ENCODE measurements at places on chromosomes 6 and 20.
A peak's percentile ranks its signal among the peaks of the same experiment; 100 is the strongest.

GRCh38 chr6:6596529-6597328 lies 8.2 kb downstream of the LY86 start:
- no peak for DNase-seq

GRCh38 chr6:130115036-130115435 lies 96.7 kb downstream of the L3MBTL3 start:
- no peak for DNase-seq

GRCh38 chr6:168410554-168411011 lies 30.4 kb upstream of the SMOC2 start:
- DNase-seq: no peak

DNA sequence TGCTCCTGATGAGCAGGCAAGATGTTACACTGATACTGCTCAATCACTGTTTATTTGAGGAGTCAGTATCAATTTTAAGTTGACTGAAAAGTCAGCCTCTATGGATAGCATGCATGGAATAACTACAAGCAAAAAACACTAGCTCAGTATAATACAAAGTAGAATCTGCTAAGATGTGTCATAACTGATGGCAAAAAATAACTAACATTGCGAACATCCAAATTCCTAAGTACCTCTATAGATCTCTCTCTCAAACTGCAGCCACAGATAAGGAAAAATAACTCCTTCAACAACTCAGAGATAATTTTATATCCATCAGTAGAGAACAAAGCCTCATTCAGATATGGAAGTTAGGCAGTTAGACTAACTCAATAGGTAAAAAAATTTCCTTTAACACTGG lies 16.3 kb downstream of the HDAC2 start:
- no peak for DNase-seq

GRCh38 chr6:14058735-14059134 lies 58.8 kb upstream of the CD83 start:
- DNase-seq: no peak

DNA sequence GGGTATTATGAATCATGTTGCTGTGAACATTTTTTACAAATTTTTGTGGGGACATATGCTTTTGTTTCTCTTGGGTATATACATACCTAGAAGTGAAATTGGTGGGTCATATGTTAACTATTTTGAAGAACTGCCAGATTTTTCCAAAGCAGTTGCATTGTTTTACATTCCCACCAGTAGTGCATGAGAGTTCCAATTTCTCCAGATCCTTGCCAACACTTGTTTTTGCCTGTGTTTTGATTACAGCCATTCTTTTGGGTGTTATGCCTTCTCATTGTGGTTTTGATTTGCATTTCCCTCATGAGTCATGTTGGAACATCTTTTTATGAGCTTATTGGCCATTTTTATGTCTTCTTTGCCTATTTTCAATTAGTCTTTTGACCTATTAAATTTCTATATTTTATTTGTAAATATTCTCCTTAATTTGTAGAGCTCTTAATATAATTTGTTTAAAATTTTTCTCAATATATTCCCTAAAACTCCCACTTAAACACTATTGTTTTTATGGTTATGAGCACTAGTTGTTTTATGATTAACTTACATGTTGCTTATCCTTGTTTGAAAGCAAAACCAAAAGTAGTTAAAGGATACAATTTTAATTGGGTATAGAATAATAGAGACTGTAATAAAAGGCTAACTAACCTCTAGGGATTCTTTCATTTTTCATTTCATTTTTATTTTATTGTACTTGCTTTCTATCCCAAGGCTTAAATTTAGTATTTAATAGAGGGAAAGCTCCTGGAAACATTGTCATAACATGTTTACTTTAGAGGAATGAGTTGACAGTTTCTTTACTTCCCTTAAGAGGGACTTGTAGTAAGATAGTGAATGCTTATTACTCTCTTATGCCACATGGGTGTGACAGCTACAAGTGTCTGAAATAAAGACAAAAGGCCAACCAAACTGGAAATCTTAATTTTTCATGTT lies 5.5 kb downstream of the UBR2 start:
- DNase-seq: peak; percentile 98

GRCh38 chr20:38764567-38765318 lies 16.5 kb downstream of the ACTR5 start:
- peak; percentile 31 for DNase-seq

- peak; percentile 91 for DNase-seq
Observed at GRCh38 chr6:12286373-12287110, 3.6 kb upstream of the EDN1 start.

- no peak for DNase-seq
Observed at GRCh38 chr20:45918182-45918737, 6.3 kb upstream of the PLTP start.

- DNase-seq: no peak
Observed at GRCh38 chr6:165987483-165988301, 180.0 kb downstream of the TBXT start.

GRCh38 chr20:11457488-11457887 lies 460.2 kb upstream of the BTBD3 start:
- peak; percentile 54 for DNase-seq

DNA sequence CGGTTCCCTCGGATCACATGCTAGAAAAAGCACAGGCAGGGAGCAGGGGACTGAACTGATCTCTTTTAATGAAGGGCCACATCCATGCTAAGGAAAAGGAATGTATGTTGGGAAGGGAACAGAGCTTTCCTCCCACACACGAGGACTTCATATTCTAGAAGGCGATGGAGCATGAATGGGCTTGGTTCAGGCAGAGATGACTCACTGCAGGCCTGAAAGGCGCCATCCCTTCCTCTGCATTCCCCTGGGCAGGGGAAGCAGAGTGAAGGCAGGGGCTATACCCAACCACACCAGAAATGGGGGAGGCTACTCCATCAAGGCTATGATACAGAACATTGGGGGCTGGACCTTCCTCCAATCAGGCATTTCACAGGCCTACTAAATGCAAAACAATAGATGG lies 30.6 kb downstream of the ELMO2 start:
- DNase-seq: no peak

- no peak for DNase-seq
Observed at GRCh38 chr20:29744071-29744470, 1513.4 kb upstream of the DEFB115 start.

GRCh38 chr6:138450445-138450844 lies 46.4 kb downstream of the HEBP2 start:
- no peak for DNase-seq

- DNase-seq: peak; percentile 44
Observed at GRCh38 chr20:24837781-24838450, 111.2 kb upstream of the CST7 start.

DNA sequence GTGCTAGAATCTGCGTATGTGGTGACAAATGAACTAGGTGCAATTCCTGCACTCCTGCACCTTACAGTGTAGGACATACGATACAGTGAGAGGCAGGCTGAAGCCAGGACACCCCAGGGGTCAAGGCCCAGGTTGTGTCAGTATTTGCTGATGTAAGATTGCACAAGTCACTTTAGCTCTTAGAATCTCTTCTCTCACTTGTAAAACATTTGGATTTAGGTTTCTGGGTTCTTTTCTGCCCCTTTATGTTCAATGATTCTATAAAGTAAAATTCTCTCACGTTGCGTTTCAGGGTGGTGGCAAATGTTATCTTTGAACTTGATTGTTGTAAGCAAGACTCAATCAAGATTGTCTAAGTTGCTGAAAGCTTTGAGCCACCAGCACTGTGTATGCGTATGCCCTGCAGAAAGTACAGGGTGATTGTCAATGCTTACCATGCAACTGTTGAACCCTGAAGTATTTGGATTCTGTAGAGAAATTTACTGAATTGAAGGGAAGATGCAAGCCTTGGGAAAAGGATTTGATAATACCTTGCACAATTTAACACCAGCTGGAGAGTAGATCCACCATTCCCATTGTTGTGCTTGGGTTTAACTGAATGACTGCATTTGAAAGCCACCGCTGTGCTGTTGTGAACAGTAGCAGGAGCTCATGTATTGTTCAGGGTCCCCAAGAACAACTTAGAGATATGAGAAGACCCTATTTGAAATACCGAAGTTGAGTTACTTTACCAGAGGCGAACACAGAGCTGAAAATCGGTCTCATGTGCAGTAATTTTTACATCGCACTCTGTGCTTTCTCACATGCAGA lies 106.1 kb upstream of the CITED2 start:
- no peak for DNase-seq

GRCh38 chr6:83065511-83066192 lies at the start of gene UBE3D:
TSS of gene UBE3D (minus strand) at chr6:83065841. CDS start at chr6:83065718, 123 bp downstream.
- peak; percentile 37 for DNase-seq

- DNase-seq: no peak
Observed at GRCh38 chr6:124991764-124992295, 29.6 kb downstream of the RNF217 start.

DNA sequence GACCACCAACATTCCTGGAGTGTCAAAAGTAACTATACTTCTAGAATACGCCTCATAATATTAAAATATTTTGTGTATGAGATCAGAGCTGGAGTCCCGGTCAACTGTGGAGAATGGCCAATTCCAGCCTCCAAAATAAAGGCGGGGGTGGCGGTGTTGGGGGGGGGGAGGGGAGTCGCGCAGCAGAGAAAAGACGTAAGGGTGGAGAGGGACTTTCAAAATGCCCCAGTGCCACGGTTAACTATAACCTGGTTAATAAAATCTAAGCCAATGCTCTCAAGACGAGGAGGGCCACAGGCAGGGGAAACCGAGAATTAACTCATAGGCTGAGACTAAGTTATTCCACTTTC lies 1.3 kb downstream of the NUP153 start:
- peak; percentile 57 for DNase-seq

GRCh38 chr20:1622450-1622849 lies 2.6 kb upstream of the SIRPB1 start:
- no peak for DNase-seq

DNA sequence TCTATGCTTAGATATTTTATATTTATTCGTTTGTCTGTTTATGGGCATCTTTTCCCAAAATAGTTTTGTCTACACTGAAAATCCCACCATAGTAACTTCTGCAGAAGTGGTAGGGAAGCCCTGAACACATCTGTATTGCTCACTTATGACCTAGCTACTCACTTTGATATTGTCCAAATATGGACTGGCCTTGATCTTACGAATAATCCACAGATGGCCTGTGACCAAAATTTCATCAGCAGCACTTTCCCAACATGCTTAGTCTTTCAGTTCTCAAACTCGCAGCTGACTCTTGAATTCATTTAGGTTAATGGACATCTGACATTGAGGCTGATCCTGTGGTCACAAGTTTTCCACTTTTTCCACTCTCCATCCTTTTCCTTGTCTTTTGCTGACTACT lies 80.8 kb upstream of the BEND3 start:
- no peak for DNase-seq

DNA sequence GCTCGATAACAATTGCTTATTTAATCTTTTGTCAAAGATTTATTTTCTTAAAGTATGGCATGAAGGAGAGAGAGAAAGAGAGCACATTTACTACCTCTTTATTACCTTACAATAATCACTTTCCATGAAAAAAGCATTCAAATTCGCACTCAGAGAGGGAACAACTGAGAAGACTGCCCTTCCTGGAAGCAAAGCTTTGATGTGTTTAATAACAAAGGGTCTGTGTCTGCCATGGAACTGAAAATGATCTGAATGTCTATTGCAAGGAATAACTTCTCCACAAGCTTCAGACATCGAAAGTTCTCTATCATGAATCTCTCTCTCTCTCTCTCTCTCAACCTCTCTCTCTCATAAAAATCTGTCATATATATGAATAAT lies 308.9 kb downstream of the HDGFL1 start:
- no peak for DNase-seq

- peak; percentile 91 for DNase-seq
Observed at GRCh38 chr6:111601886-111602285, 3.8 kb downstream of the TRAF3IP2 start.

GRCh38 chr6:44538807-44539201 lies 151.3 kb downstream of the CDC5L start:
- DNase-seq: no peak

DNA sequence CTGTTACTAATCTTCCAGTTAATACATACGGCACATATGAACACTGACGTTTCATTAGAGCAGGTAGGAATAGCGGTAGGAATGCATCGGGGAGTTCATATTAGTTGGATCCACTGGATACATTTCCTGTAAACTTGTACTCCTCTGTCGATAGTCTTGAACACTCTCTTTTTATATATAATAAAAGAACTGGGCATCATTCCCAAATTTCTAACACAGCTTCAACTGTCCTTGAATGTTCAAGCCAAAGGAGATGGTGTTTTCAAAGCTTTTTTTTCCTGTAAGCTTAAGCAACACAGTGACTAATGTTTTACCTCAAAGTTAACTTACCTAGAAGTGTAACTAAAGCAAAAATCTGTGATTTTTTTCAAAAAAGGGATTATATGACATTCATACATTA lies 195.3 kb downstream of the UTRN start:
- no peak for DNase-seq

GRCh38 chr20:38032585-38033329 lies 499 bp downstream of the TTI1 start:
- DNase-seq: no peak

- no peak for DNase-seq
Observed at GRCh38 chr20:5696011-5696559, 54.1 kb upstream of the SHLD1 start.

DNA sequence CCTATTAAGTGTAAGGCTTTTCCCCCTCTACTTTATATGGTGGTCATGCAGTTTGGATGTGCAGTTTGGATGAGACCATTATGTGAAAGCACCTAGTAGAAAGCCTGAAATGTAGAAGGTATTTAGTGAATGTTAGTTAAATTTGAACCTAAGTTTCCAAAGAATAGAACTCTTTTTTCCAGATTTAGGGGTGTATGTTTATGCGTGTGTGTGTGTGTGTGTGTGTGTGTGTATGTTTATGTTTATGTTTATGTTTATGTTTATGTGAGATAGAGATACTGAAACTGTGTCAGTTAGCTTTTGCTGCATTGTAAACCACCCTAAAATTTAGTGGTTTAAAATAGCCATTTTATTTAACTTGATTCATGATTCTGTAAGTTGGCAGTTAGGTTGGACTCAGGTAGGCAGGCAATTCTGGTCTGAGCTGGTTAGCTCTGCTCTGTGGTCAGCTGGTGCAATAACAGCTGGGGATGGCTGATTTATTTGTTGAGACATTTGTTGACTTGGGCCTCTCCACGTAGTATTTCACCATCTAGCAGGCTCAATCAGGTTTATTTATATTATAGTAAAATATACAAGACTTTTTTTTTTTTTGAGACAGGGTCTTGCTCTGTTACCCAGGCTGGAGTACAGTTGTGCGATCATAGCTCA lies 54.0 kb downstream of the STK4 start:
- DNase-seq: no peak

DNA sequence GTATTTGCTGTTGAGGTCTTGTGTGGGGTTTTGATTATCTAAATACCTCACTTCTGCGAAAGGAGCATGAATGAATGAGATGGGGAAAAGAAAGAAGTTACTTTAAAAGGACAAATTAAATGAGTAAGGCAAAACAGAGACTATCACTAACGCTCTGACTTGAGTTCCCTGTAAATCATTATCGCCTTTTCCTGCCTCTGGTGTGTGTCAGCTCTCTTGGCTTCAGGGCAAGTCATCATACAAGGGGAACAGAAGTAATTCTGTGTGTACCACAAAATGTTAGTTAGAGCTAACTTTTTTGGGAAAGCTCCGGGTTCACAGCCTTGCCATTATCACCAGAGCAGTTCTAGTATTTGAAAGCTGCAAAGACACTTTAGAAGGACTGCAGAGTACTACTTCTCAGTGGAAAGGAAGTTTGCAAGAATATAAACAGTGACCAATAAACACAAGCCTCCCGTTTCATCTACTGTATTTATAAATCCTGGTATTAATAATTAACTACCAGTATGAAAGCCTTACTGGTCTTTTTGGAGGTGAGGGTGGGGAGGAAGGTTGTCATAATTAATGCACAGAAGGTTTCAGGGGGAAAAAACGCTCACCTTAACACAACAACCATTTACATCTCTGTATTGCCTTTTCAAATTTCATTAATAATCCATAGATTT lies 1.2 kb downstream of the DZANK1 start:
- DNase-seq: no peak

GRCh38 chr6:38755207-38755606 lies 40.1 kb downstream of the DNAH8 start:
- no peak for DNase-seq
